Heart left ventricle (tissue), 16 donors: ENCODE measurements at places on chromosomes 4 and X. TPM values are rescaled to one million over a fixed set of nuclear protein-coding genes. Genes with fewer than 3 reads are reported as not detected.

GRCh38 chr4:58368221-58368620 is 1258.0 kb upstream of the IGFBP7 start:
- DNase-seq, result no peak
- H3K27ac ChIP-seq, result no peak overlapping the region
- no peaks in the 10 kb centered on the region for H3K27me3 ChIP-seq
- no peak overlapping the region for H3K4me3 ChIP-seq
- no peaks in the 10 kb centered on the region for H3K4me1 ChIP-seq

DNA sequence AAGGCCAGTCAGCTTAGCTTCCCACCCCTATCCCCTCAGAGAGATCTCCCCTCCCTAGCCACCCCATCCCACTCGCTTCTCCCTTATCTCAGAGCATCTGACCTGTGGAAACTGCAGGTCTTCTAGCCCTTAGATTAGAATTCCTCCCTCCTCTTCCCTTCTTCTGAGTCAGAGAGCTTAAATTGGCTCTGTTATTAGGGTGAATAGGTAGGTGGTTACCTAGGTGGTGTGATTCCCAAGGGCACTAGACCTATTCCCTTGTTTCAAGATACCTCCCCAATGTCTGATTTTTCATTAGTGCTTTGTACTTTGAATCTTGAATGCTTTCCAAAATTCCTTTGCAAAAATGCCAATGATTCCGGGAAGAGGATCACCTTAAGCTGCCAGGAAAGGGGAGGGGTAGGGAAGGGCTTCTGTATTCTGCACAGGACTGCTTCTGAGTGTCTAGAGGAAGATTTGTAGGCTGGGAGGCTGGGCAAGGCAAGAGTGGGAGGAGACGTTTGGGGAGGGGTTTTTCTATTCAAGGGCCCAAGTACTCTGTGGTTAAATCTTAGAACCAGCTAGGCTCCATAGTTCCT is 24.5 kb upstream of the MSN start:
- H3K36me3 ChIP-seq, result no peaks in the 10 kb centered on the region
- no peak for DNase-seq
- no peak overlapping the region for H3K4me3 ChIP-seq

DNA sequence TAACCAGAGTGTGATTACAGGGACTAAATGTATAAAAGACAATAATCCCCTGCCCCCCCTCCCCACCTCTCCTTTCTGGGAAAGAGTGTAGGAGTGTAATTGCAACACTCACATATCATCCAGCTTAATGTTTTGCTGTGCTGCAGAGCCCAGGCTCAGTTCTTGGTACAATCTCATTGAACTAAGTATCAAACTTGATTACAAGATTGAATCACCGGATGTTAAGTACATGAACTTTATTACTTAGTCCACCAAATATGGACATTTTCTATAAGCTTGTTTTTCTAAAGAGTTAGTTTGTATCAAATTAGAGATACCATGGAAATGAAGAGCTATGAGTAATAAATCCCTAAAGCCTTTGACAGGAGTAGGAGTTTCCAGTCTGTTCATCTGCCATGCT is 559.1 kb downstream of the ZNF674 start:
- H3K27me3 ChIP-seq, result no peaks in the 10 kb centered on the region
- no peak for DNase-seq
- H3K27ac ChIP-seq, result no peak overlapping the region
- H3K4me3 ChIP-seq, result no peak overlapping the region
- H3K4me1 ChIP-seq, result no peaks in the 10 kb centered on the region

The THOC2 gene
- 25.7 TPM for total RNA-seq

DNA sequence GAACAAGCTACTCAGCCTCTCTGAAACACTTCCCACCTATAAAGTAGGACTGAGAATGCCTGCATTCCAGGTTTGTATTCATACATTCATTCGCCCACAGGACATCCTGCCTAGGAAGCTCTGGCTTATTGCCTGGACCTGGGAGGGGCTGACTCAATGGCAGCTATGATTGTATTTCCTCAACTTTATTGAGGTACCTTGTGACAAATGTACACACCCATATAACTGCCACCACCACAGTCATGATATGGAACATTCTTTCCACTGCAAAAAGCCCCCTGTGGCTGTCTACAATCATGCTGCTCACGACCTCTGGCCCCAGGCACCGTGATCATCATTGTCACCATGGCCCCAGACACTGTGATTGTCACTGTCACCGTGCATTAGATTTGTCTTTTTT is 68.3 kb downstream of the ABLIM2 start:
- no peak overlapping the region for H3K4me3 ChIP-seq
- H3K27ac ChIP-seq, result no peak overlapping the region
- H3K36me3 ChIP-seq, result no peaks in the 10 kb centered on the region
- H3K27me3 ChIP-seq, result no peaks in the 10 kb centered on the region

The PLP2 gene
- total RNA-seq, result 65.1 TPM

DNA sequence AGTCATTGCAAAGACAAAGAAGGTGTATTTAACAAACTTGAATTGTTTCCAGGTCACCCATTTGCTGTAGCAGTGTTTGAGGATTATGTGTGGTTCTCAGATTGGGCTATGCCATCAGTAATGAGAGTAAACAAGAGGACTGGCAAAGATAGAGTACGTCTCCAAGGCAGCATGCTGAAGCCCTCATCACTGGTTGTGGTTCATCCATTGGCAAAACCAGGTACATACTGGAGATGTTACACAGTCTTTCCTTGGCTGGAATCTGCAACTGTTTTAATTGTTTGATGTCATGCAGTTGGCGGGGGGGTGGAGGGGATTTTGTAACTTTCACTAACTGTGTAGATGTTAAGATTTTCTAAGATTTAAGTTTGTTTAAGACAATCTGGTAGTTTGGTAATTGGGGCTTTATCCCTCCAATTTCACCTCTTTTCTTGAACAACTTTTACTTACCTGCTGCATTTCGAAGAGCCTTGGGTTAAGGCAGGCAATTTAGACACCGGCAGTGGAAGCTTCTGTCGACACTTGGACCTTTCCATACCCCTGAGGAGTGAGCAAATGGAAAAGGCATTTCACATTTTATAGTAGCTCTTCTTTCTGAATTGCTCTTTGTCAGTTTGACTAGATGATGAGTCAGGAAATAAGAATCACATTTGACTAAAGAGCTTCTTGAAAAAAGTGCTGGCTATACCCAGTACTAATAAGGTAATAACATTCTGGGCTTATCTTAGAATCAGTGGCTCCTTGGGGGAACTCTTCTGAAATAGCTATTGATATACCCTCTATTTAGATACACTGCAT is 67.4 kb downstream of the EGF start:
- peaks cover 12% of the 10 kb centered on the region for H3K4me1 ChIP-seq
- H3K36me3 ChIP-seq, result no peaks in the 10 kb centered on the region
- no peak for DNase-seq
- H3K4me3 ChIP-seq, result no peak overlapping the region
- H3K27me3 ChIP-seq, result no peaks in the 10 kb centered on the region

DNA sequence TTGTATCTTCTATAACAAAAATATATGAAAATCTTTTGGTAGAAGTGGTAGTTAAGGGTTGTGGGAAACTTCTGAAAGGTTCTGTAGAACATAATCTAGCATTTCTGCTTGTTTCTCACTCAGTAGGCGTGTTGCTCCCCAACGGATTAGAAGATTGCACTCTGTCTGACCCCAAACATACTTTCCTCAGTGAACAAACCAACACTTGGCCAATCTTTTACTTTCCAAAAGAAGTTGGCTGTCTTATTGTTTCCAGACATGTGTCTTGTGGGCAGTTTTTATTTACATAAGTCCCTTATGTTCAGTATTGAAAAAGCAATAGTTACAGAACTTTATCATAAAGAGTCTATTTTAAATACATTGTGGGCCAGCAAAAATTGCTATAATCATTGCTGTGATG is 312.8 kb upstream of the EPHA5 start:
- no peak overlapping the region for H3K27ac ChIP-seq
- H3K4me1 ChIP-seq, result no peaks in the 10 kb centered on the region
- H3K4me3 ChIP-seq, result no peak overlapping the region
- no peaks in the 10 kb centered on the region for H3K36me3 ChIP-seq
- no peak for DNase-seq

The MND1 gene
- not detected for total RNA-seq

The FAT4 gene
- total RNA-seq, result 11.8 TPM

- DNase-seq, result no peak
- H3K4me3 ChIP-seq, result no peak overlapping the region
- H3K36me3 ChIP-seq, result no peaks in the 10 kb centered on the region
- H3K4me1 ChIP-seq, result no peaks in the 10 kb centered on the region
- H3K27me3 ChIP-seq, result no peaks in the 10 kb centered on the region
These were observed 204.9 kb downstream of the MAD2L1 start for GRCh38 chr4:119861731-119862130.

The RAB28 gene
- 25.0 TPM for total RNA-seq

DNA sequence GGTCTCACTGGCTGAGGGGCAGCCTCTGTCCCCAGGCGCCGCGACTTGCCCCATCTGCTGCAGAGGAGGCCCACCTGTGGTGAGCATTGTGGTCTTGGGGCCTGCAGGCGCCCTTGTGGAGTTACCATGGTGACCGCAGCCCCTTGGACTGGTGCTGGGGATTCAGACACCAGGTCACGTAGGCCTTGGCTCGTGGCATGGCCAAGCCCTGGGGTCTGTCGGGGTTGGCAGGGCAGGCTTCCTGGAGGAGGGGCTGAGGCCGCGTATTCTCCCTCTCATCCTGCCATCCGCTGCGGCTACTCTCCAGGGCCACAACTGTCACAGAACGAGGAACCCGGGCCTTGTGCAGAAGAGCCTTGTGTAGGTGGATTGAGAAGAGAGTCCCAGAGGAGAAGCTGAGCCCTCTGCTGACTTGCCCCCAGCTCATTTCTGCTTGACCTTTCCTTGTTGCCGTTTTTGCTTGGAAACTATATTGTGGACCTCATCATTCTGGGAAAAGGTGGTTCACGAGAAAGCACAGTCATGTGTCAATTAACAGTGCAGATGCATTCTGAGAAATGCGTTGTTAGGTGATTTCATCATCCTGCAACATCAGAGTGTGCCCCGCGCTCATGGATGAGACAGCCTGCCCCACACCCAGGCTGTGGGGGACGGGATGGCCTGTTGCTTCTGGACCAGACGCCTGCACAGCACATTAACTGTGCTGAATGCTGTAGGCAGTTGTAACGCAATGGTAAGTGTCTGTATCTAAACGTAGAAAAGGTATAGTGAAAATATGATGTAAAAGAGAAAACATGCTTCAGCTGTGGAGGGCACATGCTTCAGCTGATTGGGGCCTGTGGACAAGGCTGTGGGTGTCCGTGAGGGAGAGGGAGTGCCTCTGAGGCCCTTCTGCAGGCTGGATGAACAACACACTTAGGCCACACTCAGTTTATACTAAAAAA is 38.5 kb downstream of the TRMT44 start:
- no peaks in the 10 kb centered on the region for H3K27me3 ChIP-seq
- H3K27ac ChIP-seq, result no peak overlapping the region
- no peak for DNase-seq

GRCh38 chr4:143358923-143359643 is 22.4 kb downstream of the GAB1 start:
- H3K36me3 ChIP-seq, result no peaks in the 10 kb centered on the region
- no peaks in the 10 kb centered on the region for H3K27me3 ChIP-seq
- H3K4me3 ChIP-seq, result no peak overlapping the region
- peaks cover 96% of the 10 kb centered on the region for H3K4me1 ChIP-seq
- peak overlapping the region; percentile 51 for H3K27ac ChIP-seq

- no peak for DNase-seq
- H3K27ac ChIP-seq, result no peak overlapping the region
- no peak overlapping the region for H3K4me3 ChIP-seq
These were observed 52.1 kb upstream of the CDKN2AIP start for GRCh38 chr4:183392377-183392776.

GRCh38 chr4:169664615-169665014 is 44.2 kb downstream of the CLCN3 start:
- H3K27ac ChIP-seq, result no peak overlapping the region
- no peak for DNase-seq
- no peaks in the 10 kb centered on the region for H3K27me3 ChIP-seq
- H3K4me3 ChIP-seq, result no peak overlapping the region
- no peaks in the 10 kb centered on the region for H3K36me3 ChIP-seq

- DNase-seq, result no peak
- H3K4me3 ChIP-seq, result no peak overlapping the region
- H3K27ac ChIP-seq, result no peak overlapping the region
- H3K4me1 ChIP-seq, result no peaks in the 10 kb centered on the region
These were observed 1754.1 kb downstream of the C4orf33 start for GRCh38 chr4:130850019-130850524.

DNA sequence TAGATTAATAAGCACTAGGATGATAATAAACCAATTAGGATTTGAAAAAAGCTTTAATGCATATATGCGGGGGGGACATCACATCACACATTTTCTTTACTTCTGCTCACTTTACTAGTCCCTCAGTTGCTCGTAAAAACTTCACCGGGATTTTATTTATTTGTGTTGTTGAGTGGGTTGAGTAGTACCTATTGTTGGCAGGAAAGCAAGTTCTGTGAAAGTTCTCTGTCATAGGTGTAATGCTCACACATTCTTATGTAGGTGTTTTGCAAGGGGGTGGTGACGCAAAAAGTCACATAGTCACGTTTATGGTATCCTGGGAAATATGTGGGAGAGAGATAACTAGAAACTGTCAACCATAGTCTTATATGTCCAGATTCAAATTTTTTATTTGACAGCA is 65.3 kb downstream of the PDLIM5 start:
- H3K4me1 ChIP-seq, result peaks cover 17% of the 10 kb centered on the region
- no peak overlapping the region for H3K4me3 ChIP-seq
- H3K27ac ChIP-seq, result peak overlapping the region; percentile 66
- no peaks in the 10 kb centered on the region for H3K27me3 ChIP-seq
- no peaks in the 10 kb centered on the region for H3K36me3 ChIP-seq

GRCh38 chr4:186297013-186297645 is 31.1 kb downstream of the F11 start:
- H3K4me1 ChIP-seq, result no peaks in the 10 kb centered on the region
- DNase-seq, result no peak
- H3K27me3 ChIP-seq, result peaks cover 35% of the 10 kb centered on the region
- no peak overlapping the region for H3K4me3 ChIP-seq
- no peak overlapping the region for H3K27ac ChIP-seq

- no peak overlapping the region for H3K4me3 ChIP-seq
- H3K36me3 ChIP-seq, result no peaks in the 10 kb centered on the region
- H3K27me3 ChIP-seq, result peaks cover 11% of the 10 kb centered on the region
- H3K4me1 ChIP-seq, result no peaks in the 10 kb centered on the region
- no peak for DNase-seq
These were observed 4.7 kb downstream of the RIPPLY1 start for GRCh38 chrX:106898462-106898861.

DNA sequence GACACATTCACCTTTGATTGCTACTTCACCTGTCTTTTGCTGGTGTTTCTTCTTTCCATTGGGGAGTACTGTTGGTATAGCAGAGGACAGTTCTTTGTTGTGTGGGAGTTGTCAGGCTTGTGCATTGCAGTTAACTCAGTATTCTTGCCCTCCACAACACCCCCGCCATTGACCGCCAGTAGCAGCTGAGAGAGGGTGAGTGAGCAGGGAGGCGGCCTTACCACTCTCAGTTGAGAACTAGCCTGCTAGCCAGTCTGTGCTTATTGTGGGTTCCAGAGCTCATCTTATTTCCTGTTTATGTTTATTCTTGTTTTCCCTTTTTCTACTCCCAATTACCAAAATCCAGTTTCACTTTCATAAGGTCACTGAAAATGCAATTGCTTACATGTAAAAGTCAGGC is 52.2 kb downstream of the STIM2 start:
- H3K4me3 ChIP-seq, result no peak overlapping the region
- H3K4me1 ChIP-seq, result peaks cover 11% of the 10 kb centered on the region
- H3K36me3 ChIP-seq, result no peaks in the 10 kb centered on the region
- H3K27me3 ChIP-seq, result no peaks in the 10 kb centered on the region
